Activated CD4-positive, alpha-beta T cell treated with anti-CD3 and anti-CD28 coated beads for 36 hours (primary cell): ENCODE measurements at places on chromosomes 6 and 20.

- no peaks in the 10 kb centered on the region for H3K36me3 ChIP-seq
- no peak for DNase-seq
- no peaks in the 10 kb centered on the region for H3K4me1 ChIP-seq
- no peaks in the 10 kb centered on the region for H3K27me3 ChIP-seq
- H3K4me3 ChIP-seq: no peak overlapping the region
These were observed 287.8 kb downstream of the PTPRT start for GRCh38 chr20:42901689-42902440.

GRCh38 chr20:48702455-48702913 lies 125.3 kb downstream of the PREX1 start:
- no peak overlapping the region for H3K4me3 ChIP-seq
- H3K36me3 ChIP-seq: peaks cover 11% of the 10 kb centered on the region
- H3K27ac ChIP-seq: no peak overlapping the region

- DNase-seq: no peak
- no peaks in the 10 kb centered on the region for H3K36me3 ChIP-seq
- H3K4me1 ChIP-seq: no peaks in the 10 kb centered on the region
- H3K4me3 ChIP-seq: no peak overlapping the region
These were observed 156.0 kb downstream of the CCDC170 start for GRCh38 chr6:151649835-151650234.

- no peaks in the 10 kb centered on the region for H3K4me1 ChIP-seq
- no peak overlapping the region for H3K4me3 ChIP-seq
- H3K27ac ChIP-seq: no peak overlapping the region
- peaks cover 26% of the 10 kb centered on the region for H3K27me3 ChIP-seq
- no peaks in the 10 kb centered on the region for H3K36me3 ChIP-seq
- DNase-seq: no peak
These were observed 30.6 kb upstream of the SULF2 start for GRCh38 chr20:47815866-47816265.

GRCh38 chr6:74061201-74061600 lies 365.2 kb downstream of the CD109 start:
- no peak for DNase-seq
- H3K27ac ChIP-seq: no peak overlapping the region
- H3K36me3 ChIP-seq: no peaks in the 10 kb centered on the region
- H3K4me3 ChIP-seq: no peak overlapping the region
- H3K27me3 ChIP-seq: no peaks in the 10 kb centered on the region

DNA sequence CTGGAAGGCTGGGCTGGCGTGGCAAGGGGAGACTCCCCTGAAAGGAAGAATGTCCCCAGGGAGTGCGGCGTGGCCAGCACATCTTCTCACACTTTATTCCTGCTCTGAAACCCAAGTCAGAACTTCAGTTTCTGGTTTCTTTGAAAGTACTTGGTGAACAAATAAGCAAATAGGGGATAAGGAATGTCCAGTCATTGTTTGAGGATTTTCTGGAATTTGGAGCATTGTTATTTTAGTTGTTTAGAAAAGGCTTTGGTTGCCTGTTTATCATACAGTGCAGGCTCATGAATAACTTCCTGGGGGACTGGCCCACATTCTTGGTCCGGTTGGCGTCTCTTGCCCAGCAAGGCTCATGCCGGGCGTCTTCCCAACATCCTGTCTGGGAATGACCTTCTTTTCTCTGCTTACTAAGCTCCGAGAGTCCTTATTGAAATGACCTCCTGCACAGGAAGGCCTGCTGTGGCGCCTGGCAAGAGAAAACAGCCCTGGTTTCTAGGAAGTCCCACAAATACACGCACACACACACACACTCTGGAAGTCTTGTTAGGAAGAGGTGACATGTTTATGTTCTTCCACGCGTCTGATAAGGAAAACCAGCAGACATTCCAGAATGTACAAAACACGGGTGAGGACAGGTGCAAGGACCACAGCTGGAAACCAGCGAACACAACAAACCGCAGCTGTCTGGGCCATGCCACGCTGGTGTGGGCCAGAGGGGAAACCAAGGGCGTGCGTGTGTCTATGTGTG lies 71.9 kb downstream of the TMEM170B start:
- H3K4me3 ChIP-seq: no peak overlapping the region
- no peak for DNase-seq

DNA sequence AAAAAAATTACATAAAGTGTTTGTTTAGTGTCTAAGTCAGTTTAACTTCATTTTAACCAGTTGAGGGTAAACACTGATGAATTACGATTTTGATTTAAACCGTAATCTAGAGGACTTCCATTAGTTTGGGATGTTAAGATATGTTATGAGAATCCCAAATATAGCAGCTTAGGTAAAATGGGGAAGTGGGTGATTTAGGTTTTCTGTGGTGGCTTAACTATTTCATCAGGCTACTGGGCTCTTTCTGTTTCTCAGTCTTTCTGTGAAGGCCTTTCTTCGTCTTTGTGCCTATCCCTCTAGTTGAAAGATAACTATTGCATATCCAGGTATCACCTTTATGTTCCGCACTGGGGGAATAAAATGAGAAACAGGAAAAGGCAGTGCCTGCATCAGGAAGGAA lies 27.9 kb downstream of the CENPW start:
- DNase-seq: no peak
- H3K4me1 ChIP-seq: no peaks in the 10 kb centered on the region
- no peaks in the 10 kb centered on the region for H3K36me3 ChIP-seq

DNA sequence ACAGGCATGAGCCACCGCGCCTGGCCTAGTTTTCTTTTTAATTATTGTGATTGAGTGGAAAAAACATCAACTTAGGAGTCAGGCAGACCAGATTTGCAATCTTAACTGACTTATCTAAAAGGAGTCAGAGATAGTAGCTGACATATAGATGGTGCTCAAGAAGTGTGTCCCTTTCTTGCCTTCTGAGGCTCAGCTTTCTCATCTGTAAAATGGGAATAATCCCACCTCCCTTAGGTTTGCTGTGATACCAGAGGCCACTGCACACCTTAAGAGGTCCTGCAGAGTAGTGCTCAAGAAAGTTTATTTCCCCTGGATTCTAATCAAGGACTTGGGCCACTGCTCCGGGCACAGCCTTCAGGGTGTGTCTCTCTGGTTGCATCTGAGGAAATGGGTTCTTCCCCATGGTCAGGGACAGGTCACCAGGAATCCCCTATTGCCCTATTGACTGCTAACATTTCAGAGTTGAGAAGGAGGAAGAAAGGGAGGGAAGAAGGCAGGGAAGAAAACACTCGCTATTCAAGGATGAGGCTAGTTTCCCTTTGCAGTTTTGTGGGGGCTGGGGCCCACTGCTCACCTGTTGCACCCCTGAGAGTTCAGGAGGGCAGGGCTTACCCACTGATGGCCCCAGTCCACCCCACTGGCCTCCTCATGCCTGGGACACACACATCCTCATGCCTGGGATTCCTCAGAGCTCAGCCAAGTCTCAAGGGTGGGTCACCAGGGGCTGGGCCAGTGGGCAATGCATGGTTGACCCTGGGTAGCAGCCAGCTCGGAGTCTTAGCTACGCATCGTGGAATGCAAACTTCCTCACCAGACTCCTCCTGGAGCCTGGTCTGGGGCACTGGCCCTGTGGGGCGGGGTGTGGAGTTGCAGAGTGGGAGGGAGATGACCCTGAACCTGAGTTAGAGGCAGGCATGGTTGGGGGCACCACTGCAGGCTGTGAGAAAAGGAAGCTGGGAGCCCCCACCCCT lies 21.2 kb downstream of the C6orf132 start:
- H3K4me3 ChIP-seq: no peak overlapping the region
- no peak overlapping the region for H3K27ac ChIP-seq
- H3K27me3 ChIP-seq: peaks cover 2% of the 10 kb centered on the region
- no peaks in the 10 kb centered on the region for H3K4me1 ChIP-seq
- H3K36me3 ChIP-seq: no peaks in the 10 kb centered on the region

- H3K27ac ChIP-seq: no peak overlapping the region
- H3K36me3 ChIP-seq: no peaks in the 10 kb centered on the region
- H3K4me3 ChIP-seq: no peak overlapping the region
- no peaks in the 10 kb centered on the region for H3K4me1 ChIP-seq
These were observed 142.6 kb upstream of the RPS6KA2 start for GRCh38 chr6:166769648-166770047.

GRCh38 chr20:52804497-52805295 lies 167.5 kb upstream of the TSHZ2 start:
- DNase-seq: no peak
- H3K36me3 ChIP-seq: no peaks in the 10 kb centered on the region
- H3K4me1 ChIP-seq: no peaks in the 10 kb centered on the region
- H3K4me3 ChIP-seq: no peak overlapping the region
